Activated CD4-positive, alpha-beta T cell treated with anti-CD3 and anti-CD28 coated beads, Interleukin-2, amount 50 U/mL, for 48 hours (primary cell): ENCODE measurements at places on chromosomes 3 and 15.
A peak's percentile ranks its signal among the peaks of the same experiment; 100 is the strongest.

- no peak for DNase-seq
Measured at GRCh38 chr3:8505621-8506020, 4.0 kb downstream of the LMCD1 start.

GRCh38 chr3:194450341-194450740 is 36.5 kb downstream of the ATP13A3 start:
- DNase-seq: no peak

DNA sequence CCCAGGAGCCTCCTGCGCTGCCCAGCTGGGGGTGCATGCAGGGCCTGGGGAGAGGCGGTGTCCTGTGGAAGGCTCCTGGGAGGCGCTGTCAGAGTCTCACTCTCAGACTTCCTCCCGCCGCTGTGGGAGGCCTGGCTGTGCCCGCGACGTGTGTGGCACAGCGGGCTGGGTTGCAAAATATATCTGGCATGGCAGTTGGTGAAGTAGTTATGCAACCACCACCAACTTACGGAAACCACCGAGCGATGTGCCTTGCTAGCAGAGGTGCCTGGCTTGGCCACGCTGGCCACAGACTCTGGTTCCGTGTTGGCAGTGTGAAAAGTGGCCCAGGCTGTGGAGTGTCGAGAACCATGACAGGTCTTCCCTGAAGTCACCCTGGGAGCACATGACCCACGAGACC is 30.6 kb upstream of the GATA2 start:
- no peak for DNase-seq

DNA sequence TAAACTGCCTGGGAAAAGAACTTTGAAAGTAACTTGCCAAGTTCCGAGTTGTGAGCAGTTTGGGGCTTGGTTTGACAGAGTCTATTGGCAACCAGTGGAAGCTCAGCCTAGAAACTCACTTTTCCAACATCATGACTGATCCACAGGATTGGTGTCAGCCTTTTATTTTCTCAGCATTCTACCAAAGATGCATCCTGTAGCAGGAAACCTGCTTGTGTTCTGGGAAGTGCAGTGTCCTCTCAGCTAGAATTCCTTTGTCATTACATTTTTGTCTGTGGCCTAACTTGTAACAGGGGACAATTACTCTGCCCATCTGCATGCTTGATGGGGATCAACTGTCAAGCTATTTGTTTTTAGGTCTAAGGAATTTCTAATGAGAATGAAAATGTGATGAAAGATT is 116.7 kb upstream of the LMOD3 start:
- no peak for DNase-seq

DNA sequence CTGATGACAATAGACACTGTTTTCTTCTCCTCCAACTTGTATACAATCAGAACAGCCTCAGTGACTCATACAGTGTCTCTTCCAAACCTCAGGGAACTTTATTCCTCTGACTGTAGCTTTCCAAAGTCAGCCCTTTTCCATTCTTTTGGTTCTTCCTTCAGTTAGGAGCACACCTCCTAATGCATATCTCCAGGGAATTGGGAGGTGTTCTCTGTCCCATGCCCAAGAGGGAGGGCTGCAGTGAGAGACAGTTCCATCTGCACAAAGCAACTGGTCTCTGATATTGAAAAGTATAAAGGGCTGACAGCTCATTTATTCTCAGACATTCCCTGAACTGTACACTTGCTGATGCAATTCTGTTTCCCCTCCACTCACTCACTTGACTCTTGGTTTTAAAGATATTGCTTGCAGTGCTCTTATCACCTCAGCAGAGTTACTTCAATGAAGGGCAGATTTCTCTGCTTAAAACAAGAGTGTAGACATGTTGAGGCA is 337.8 kb upstream of the TBC1D5 start:
- no peak for DNase-seq

- DNase-seq: no peak
Measured at GRCh38 chr3:168091302-168091858, 4.3 kb downstream of the GOLIM4 start.

DNA sequence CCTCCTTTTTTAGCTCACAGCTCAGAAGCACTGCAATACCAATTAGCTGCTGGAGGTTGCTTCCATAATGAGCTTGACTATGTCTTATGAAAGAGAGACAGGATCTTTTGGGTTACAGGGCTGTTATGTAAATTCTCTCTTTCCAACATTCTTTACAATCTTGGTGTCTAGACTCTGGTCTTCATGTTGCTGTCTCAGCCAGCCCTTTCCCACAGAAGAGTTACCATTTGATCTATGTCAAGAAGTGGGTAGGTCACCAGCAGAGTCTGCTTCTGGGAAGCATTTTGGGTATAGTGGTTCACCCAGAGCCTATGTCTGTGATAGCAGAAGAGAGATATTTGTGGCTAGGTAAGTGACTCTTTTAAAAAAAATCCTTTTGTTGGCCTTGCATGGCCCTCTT is 234.5 kb downstream of the SATB1 start:
- DNase-seq: no peak

DNA sequence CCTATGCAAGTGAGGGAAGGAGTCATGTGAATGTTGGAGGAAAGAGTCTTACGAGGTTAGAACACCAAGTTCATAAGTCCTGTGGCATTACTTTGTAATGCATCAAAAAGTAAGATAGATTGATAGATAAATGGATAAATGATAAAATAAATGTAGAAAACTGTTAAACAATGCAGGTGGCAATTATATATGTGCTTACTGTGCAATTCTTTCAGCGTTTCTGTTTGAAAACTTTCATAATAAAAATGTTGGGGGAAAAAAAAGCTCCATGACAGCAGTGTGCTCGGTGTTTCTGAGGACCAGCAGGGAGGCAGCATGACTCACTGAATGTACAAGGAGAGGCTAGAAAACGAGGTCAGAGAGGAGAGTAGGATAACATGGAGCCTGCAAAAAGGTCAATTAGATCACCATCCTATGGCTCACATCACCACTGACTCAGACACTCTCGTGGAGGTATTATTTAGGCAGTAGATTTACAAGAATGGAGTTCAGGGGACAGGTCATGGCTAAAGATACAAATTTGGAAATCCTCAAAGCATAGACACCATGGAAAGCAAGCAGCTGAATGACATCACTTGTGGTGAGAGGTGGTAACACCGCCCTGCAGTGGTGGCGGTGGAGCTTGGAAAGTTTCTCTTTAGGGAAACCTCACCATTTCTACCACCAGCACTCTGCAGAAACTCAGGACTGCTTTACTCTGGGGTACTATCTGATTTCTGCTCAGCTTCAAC is 219.8 kb downstream of the CTNNB1 start:
- peak; percentile 5 for DNase-seq

DNA sequence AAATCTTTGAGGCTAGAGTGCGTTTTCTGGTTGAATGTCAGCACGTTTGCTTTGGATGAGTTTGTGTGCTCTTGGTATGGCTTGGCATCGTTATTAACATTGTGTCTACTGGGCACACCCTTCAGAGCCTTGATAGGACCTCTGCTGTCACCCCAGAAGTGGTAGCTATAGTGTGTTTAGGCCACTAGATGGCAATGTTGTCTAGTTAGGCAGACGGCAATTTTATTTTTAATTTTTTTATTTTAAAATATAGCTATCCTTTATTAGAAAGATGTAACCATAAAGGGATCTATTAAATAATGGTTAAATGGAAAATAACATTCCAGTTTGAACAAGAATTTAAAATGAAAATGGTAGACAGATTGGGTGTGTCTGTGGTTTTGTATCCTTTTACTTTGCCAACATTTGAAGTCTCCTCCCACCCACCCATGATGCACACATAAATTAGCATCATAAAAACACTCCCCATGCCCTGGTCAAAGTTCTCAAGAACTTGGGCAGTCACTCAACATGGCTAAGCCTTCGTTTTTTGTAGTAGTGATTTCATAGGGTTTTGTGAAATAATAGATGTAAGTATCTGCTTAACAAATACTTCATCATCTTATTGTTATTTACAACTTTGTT is 200.7 kb downstream of the KCNH8 start:
- DNase-seq: no peak

DNA sequence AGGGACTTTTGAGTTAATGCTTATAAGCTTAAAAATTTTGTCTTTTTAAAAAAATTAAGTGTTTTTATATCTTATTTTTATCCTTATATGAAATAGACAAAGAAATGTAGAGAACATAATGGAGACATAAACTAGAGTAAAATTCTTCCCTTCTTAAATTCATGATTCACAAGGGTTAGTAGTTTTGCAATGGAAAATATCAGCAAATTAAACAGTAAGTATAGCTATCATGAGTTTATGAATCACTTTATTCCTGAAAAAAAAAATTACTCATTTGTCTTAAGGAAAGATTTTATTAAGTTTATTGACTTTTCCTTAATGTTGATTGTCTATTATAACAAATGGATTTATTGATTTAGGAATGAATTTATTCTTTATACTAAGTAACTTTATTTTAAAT is 4.3 kb downstream of the ATP6V1A start:
- no peak for DNase-seq

GRCh38 chr15:73335471-73335870 is 33.3 kb downstream of the HCN4 start:
- DNase-seq: no peak

DNA sequence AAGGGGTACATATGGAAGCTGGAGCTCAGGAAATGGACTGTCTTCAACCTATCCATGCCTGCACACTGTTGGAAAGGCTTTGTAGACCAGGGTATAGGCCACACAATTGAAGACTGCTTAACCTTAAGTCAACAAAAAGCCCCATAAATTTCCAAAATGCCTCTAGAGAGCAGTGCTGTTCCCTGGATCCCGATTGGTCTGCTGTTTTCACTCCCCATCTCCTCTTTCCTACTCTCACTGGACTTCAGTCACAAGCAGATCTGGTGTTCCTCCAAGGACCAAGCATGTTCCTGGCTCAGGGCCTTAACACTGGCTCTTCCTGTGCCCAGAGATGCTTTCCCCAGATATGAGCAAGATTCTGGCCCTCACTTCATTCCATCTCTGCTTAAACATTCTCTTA is 22.8 kb upstream of the LRRC34 start:
- no peak for DNase-seq

GRCh38 chr3:115423170-115423569 is 200.1 kb upstream of the GAP43 start:
- DNase-seq: no peak

GRCh38 chr15:49675041-49675440 is 54.2 kb downstream of the DTWD1 start:
- DNase-seq: no peak

DNA sequence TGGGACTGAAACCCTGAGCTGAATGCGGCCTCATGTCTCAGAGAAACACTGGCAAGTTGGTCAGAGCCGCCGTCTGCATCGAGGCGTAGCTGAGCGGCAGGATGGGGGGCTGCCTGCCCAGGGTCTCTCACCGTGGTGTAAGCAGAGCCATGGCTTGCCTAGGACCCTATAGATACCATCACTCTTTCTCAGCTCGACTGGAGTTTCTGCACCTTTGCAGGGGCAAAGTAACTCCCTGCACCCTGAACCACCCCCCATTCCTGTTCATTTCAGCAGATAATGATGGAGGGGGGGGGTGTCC is 28.4 kb upstream of the NR2E3 start:
- no peak for DNase-seq

GRCh38 chr3:42697289-42698051 is 5.1 kb downstream of the HHATL start:
- DNase-seq: no peak

DNA sequence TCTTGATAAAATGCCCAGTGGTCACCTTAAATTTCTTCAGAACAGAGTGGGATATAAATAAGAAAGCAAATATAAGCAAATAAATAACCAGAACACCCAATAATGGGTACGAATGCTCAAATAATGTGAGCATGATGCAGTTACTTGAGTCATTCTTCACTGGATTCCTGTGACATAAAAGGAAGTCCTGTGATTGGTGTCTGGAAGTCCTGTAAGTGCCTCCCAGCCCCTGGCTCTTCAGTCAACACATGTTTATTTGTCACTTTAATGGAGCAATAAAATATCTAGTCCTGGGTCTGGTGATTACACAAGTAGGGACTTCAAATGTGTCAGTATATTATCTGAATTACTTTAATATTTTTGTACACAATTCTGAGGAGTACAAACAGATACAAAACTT is 30.4 kb downstream of the TMEM212 start:
- DNase-seq: no peak

GRCh38 chr3:104825116-104825515 is 541.6 kb upstream of the ALCAM start:
- DNase-seq: no peak

GRCh38 chr3:30331519-30331918 is 274.9 kb upstream of the TGFBR2 start:
- DNase-seq: no peak

DNA sequence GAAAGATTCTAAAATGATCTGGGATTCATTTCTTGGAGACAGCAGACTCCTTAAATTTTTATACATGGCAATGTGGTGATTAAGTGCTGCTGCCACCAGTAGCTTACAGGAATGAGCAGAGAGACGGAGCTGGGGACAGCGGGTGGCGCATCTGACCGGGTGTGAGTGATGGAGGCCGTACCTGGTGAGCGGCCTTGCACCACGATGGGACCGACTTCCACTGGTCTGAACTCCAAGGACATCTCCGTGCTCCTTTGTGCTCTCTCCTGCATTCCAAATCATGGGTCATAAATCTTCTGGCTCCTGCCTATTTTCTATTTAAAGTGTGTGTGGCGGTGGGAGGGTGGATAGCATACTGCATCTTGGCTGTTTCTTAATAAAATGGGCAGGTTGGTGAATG is 262.6 kb downstream of the ABHD5 start:
- no peak for DNase-seq

- DNase-seq: no peak
Measured at GRCh38 chr3:111904376-111905241, 45.5 kb downstream of the PHLDB2 start.

GRCh38 chr3:151082880-151083838 is 2.3 kb upstream of the MED12L start:
- DNase-seq: no peak

GRCh38 chr3:185807445-185808068 is 17.3 kb downstream of the IGF2BP2 start:
- DNase-seq: no peak

DNA sequence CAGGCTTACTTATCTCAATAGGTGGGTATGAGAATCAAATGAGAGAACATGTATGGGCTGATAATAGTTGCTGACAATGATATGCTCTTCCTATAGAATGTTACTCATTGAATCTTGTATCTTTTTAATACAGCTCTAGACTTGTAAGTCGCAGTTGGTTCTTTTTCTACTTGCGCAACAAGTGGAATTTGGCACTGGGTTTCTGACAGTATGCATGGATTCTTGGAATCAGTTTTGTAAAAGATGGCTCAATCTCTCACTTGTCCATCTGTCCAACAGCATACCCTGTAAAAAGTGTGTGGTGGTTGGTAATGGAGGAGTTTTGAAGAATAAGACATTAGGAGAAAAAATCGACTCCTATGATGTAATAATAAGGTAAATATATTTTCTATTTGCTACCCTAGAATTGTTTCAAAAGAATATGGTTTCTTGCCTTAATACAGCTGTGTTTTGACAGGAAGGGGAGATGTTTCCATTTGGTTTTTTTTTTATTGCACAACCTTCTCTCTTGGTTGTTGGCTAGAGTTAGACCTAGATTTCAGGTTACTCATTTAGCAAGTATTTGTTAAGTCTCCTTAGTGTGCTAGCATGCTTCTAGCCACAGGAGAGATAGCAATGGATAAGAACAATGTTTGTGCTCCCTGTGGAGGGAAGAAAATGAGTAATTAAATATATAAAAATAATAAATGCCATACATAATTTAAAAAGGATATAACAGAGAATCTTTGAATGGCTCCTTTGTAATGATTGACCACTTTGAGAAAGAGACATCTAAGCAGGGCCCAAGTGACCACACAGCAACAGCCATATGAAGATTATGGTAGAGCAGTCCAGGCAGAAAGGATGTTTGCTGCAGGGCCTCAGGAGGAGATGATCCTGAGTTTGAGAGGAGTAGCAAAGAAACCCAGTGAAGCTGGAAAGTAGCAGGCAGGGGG is 21.8 kb downstream of the ST3GAL6 start:
- DNase-seq: no peak

GRCh38 chr3:94172695-94173310 is 109.9 kb downstream of the NSUN3 start:
- DNase-seq: no peak
